ENCODE measurements at places on chromosomes 7 and 10.

DNA sequence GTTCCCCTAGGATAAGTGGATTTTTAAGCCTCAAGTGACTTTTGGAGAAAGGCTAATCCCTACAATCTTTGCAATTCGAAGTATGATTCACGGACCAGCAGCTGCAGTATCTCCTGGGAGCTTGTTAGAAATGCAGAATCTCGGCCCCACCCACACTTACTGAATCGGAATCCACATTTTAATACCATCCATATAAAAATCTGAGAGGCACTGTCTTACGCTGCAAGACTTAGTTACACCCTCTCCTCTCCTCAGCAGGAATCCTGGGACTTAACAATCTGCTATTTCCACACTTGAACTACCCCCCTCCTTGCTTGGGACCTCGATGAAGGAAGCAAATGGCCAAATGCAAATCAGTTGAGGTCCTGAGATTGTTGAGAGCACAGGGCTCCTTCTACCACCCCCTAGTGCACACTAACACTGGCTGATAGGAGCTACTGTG lies 21.0 kb downstream of the ITPRIP start:
- DNase-seq = peak; percentile 20

DNA sequence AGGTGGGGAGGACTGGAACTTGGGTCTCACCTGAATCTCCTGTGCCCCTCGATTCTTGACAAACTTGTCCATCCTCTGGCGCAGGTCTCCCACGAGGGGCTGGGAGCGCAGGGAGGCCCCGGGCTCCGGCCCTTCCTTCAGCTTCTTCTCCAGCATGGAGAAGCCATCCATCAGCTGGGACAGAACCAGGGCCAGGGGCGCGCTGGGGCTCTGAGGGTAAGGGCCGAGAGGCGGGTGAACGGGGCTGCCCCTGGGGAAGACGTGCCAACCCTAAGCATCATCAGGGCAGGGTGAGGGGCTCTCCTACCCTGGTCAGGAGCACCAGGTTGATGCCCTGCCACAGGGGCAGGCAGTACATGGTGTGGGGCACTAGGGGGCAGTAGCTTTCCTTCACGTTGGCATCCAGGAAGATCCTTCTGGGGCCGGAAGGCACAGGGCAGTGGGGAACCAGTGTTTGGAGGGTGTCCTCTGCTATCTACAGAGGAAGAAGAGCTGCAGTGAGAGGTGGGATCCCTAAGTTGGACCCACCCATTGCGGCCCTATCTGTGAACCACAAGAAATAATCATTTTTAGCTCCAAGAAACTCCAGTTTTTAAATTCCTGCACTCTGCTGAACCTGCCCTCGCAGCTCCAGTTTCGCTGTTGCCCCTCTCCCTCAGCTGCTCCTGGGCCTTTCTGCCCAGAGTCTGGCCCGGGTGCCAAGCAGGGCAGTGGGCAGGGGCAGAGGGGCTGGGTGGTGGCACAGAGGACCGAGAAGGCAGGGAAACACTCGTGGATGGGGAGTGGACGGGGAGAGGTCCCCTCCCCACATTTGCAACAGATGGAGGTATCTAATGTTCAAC lies 10.8 kb upstream of the PYROXD2 start:
- DNase-seq = peak; percentile 71

DNA sequence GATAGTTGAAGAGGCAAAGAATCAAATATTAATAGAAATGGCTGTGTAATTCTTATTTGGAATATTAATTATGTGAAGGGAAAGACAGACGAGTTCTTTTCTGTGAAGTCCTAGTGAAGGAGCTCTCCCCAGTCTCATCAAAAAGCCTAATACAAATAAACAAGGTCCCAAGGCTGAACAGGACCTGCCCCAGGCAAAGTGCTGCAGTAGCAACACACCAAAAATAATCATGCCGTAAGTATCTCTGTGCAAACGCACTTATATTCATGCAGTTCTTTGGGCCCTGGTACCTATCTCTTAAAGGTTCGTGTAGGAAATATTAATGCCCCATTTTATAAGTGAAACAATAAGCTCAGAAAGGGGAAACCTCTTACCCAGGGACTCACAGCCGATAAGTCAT lies 12.2 kb upstream of the CHST15 start:
- DNase-seq = peak; percentile 61

- no peak for DNase-seq
Measured at GRCh38 chr7:129574487-129574886, 37.0 kb upstream of the NRF1 start.

GRCh38 chr7:93040355-93040754 lies 77.4 kb downstream of the SAMD9 start:
- DNase-seq = no peak

DNA sequence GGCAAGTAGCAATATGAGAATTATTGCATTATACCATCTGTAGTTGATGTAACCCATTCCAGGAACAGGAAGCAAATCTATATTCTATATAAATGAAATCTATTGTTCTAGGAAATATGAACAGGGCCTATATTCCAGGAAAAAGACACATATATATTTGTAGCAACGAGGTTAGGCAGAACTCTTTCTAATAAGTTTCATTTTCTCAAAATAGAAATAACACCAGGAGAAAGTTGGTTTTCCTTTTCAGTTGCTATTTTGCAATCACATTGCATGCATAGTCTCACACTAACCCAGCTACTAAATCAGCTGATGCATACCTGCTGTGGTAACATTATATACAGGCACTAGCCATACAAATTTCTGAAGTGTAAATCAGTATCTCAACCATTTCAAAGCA lies 6.2 kb upstream of the IFIT2 start:
- DNase-seq = no peak

GRCh38 chr10:132900211-132900756 lies 42.1 kb downstream of the CFAP46 start:
- DNase-seq = no peak

DNA sequence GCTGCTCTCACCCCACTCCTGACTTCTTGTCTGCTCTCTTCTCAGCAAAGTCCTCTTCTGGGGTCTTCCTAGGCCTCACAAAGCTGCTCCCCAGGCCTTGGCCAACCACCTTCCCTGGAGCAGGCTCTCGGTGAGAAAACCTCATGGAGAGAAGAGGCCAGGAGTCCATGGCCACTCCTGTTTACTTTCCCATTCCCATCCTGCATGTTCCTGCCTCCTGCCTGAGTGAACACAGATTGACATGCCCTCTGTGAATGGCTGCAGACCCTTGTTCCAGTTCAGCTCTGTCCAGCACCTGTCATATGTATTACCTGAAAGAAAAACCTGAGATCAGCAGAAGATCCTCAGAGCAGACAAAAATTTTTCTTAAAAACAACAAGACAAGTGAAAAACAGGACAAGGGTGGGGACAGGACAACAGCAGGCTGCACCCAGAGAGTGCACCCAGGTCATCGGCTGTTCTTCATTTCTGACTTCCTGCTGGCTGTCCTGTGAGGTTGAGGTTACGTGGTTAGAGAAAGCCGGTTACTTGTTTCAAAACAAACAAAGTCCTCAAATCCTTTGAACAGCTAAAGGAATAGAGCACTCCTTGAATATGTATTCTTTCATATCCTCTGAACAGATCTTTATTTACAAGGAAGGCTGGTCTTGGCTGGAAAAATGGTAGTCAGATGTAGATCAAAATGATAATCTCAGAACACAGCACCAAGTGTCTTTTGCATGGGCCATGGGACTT lies 34.0 kb upstream of the DLD start:
- no peak for DNase-seq

- no peak for DNase-seq
Measured at GRCh38 chr7:34260279-34260678, 354.9 kb downstream of the BMPER start.

DNA sequence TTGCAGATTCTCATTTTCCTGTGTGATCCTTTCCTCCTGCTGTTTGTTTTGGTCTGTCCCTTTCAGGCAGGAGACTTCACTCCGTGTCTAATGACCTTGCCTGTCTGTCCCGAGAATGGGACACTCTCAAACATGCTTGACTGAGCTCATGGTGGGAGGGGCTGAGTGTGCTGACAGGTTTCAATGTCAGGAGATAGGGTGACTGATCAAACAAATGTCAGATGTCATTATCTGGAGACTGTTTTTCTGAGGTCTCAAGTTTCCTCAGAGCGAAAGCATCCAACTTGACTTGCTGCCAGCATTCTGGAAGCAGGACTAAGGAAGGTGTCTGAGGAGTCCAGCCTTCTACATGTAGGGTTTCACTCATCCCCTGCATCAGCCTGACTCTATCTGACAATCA lies 228.8 kb upstream of the KIAA1217 start:
- no peak for DNase-seq

- no peak for DNase-seq
Measured at GRCh38 chr10:123759501-123760031, 93.4 kb downstream of the GPR26 start.

GRCh38 chr10:126598009-126598408 lies 72.5 kb downstream of the C10orf90 start:
- DNase-seq = peak; percentile 51

DNA sequence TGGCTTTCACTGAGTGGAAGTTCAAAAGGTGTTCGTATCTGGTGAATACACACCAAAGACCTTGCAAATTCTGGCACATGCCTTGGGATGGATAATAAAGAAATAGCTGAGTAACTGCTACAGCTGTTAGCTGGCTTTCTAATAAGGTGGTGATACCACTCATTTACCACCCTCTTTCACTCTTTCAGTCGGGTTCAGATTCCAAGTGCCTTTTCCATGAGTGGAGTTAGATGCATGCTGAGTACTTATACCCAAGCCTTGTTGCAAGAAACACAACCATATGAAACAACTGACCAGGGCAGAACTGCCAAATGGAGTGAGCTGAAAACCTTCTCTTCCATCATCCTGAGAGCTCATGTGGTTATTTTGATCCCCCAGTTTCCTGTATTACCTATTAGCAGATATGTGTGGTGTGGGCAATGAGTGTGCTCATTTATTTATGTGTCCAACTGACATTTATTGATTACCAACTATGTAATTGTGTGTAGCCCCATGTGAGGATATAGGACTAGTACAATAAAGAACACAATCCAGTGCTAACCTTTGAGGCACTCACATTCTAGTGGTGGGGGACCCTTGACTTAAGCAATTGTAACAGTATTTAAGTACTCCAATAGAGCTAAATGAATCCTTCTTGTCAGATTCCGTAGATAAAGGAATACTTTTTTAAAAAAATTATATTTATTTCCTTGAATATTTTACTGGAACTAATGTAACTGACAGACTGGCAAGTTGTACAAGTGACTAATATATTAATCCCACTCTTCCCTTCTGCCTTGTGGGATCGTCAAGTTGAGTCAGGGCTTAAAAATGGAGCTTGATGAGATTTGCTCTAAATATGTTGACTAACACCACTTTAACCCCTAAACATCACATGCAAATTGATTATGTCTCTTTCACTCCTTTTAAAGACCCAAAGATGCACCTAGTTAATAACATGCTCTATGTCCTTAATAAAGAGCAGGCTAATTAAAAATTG lies 124.7 kb downstream of the ARID5B start:
- DNase-seq = no peak

DNA sequence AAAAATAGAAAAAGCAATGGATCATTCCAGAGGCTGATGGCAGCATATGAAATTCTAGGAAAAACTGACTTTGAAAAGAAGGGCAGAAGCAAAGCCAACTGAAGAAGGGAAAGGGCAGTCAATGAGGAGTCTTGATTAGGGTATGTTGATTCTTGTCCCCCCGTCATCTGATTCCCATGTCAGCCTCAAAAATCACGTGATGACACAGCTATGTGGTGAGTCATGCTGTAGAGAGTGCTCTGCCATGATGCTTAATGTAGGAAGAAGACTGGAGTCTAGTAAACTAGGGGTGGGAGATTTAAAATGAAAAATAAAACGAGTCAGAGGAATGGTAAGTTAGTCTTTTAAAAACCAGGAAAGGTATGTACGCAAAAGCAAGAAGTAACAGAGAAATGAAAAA lies 3.9 kb upstream of the POU6F2 start:
- DNase-seq = no peak

DNA sequence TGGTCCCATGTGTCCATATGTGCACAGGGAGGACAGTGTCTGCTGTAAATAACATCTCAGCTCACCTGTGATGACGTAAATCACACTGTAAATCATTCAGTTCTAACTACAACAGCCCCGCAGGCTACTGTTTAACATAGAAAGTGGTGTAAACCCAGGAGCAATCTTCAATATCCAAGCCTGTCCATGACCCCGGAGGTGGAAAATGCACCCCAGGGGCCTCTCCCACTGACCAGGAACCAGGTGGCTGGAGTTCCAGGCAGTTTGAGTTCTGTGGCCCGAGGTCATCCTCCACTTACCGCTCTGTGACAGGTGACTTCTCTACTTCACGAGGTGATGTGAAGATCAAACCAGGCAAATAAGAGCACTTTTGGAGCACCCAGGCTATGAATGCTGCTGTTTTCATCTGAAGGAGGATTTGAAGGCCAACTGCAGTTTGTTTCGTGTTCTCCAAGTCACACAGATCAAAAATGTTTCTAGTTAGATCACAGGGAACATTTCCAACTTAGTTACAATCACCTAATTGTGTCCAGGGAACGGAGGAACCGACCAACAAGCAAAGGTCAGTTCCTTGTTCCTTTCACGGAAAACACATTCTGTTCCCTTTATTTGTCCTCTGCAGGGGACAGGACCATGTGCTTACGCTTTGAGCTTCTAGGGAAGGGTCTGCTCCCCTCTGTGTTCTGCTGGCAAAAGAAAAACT lies 131.8 kb downstream of the WDR37 start:
- DNase-seq = no peak

GRCh38 chr10:100656454-100656853 lies 88.9 kb upstream of the PAX2 start:
- no peak for DNase-seq

GRCh38 chr7:3488829-3489228 lies 187.8 kb downstream of the SDK1 start:
- DNase-seq = no peak

DNA sequence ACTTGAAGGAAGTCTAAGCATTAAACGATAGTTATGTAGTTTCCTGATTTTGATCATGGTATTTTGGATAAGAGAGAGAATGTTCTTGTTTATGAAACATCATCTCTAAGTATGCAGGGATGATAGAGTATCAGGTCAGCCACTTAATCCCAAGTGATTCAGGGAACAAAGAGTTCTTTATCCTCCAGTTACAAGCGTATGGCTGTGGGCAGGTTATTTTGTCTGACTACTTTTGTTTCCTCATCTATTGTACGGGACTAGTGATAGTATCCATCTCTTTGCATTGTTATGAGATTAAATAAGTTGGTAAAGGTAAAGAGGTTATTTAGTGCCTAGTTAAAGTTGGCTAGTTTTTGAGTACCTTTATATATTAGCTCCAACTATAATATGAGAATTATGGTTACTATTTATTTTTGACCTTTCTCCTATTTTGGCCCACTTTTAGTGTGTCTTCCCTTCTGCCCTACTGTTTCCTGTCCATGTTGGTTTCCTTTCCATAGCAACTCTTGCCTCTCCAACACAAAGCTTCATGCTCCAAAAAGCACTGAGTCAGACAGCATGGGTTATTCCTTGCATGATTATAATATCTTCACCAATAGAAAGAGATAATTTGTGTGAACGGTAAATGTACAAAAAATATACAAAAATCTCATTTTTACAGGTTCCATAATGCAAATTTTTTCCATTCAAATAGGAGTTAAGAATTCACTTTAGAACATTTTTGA lies 65.4 kb downstream of the SP8 start:
- DNase-seq = no peak

- no peak for DNase-seq
Measured at GRCh38 chr10:61021926-61022325, 77.9 kb upstream of the RHOBTB1 start.

GRCh38 chr7:47478926-47479711 lies 102.8 kb downstream of the TNS3 start:
- no peak for DNase-seq
